Activated CD4-positive, alpha-beta memory T cell treated with anti-CD3 and anti-CD28 coated beads for 36 hours (primary cell): ENCODE measurements at places on chromosomes 6 and 20.

DNA sequence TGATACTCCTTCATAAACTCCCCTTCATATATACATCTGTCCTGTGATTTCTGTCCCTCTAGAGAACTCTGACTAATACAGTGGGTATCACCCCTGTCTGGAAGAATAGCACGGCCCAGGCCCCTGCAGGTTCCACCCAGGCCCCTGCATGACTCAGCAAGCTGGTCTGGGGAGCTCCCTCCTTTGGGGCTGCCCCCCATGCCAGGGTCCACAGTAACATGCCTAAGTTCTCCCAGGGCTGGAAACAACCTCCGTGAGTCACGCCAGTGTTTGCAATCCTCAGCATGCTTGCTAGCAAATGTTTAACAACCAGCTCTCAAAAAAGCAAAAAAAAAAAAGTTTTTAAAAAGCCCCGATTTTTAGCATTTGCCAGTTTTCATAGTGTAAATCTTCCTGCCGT, 134.3 kb upstream of the CDH4 start:
- no peak for DNase-seq

GRCh38 chr6:46393940-46394337, 97.3 kb downstream of the RCAN2 start:
- no peak for DNase-seq

DNA sequence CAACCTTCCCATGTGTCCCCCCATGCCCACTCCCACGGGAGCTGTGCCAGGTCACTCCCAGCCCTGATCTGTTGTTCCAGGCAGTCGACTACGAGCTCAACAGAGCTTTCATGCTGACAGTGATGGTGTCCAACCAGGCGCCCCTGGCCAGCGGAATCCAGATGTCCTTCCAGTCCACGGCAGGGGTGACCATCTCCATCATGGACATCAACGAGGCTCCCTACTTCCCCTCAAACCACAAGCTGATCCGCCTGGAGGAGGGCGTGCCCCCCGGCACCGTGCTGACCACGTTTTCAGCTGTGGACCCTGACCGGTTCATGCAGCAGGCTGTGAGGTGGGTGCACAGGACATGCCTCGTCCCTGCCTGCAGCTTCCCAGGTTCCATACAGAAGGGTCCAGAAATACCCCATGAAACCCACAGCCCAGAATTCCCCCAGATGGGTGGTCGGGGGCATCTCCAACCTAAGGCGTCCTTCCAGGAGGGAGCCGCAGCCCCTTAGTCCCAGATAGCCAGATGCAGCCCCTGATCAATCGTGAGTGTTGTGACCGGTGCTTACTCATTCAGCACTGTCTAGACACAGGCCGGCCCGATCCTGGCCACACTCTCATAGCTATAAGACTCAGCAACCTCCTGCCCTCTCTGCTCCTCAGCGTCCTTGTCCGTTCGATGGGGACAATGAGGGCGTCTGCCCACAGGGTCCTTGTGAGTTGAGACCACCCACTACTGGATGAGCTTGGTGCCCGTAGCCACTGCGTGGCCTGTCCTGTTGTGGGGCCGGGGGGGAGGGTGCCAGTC, 142.1 kb downstream of the TAF4 start:
- no peak for DNase-seq

DNA sequence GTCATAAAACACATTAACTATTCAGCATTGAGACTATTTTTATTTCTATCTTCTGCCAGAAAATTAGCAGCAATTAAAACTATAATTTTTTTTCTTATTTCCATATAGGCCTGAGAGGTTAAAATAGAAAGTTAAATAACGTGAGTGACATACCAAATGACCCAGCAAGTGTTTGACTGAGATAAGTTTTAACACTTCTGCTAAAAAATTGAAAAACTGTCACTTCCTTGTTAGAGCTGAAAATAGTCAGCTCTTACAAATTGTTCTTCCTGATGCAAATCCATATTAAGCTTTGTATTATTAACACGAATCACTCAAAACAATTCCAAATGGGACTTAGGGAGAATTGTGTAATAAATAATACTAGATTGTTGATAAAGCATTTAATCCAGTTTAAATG, 26.5 kb upstream of the STX11 start:
- DNase-seq = no peak

- no peak for DNase-seq
Measured at GRCh38 chr20:20184706-20185105, 132.4 kb downstream of the CFAP61 start.

- DNase-seq = peak; percentile 18
Measured at GRCh38 chr6:40852779-40853373, 186.1 kb downstream of the UNC5CL start.
